Spinal cord (tissue), 10 donors: ENCODE measurements at places on chromosomes 7 and 10. TPM values are rescaled to one million over a fixed set of nuclear protein-coding genes. Genes with fewer than 3 reads are reported as not detected.

Gene ATG9B
- 21.3 TPM for polyA plus RNA-seq

GRCh38 chr10:88879534-88880281 is at the start of gene STAMBPL1:
TSS of gene STAMBPL1 (plus strand) at chr10:88880245. CDS start at chr10:88901709, 21,464 bp downstream.
- DNase-seq: peak; percentile 46

- DNase-seq: no peak
Observed at GRCh38 chr10:121406823-121407545, 191.3 kb downstream of the FGFR2 start.

Gene DYNC1I1
- polyA plus RNA-seq: 45.6 TPM

- DNase-seq: no peak
Observed at GRCh38 chr10:126663328-126663727, 7.2 kb downstream of the C10orf90 start.

GRCh38 chr7:130440527-130441365 is at the start of gene CEP41:
TSS of gene CEP41 (minus strand) at chr7:130441016. CDS start at chr7:130440966, 50 bp downstream.
- peak; percentile 99 for DNase-seq

- DNase-seq: no peak
Observed at GRCh38 chr7:157273208-157274093, 63.4 kb upstream of the DNAJB6 start.

GRCh38 chr7:158803367-158803969 is 25.8 kb downstream of the ESYT2 start:
- DNase-seq: no peak

GRCh38 chr7:150871601-150872000 is 19.3 kb downstream of the AOC1 start:
- no peak for DNase-seq

GRCh38 chr7:36303202-36304098 is 86.2 kb upstream of the ANLN start:
- DNase-seq: peak; percentile 85

GRCh38 chr7:98619450-98620321 is 2.6 kb downstream of the NPTX2 start:
- peak; percentile 75 for DNase-seq

DNA sequence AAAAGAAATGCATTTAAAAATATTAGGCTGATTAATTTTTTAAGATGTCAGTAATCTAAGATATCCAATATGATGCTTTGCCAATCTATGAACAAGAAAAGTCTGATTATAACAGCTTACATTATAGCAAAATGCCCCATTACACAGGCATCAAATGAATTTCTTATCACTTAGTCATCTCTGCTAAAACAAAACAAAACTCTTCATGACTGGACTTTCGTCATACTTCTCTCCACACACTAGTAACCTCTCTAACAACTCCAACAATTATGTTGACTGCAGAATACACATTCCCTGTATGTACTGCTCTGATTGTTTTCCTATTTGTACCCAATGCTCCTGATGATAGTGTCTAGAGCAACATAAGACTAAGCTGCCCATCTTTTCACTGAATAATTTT is 3.8 kb upstream of the MKI67 start:
- DNase-seq: no peak

- no peak for DNase-seq
Observed at GRCh38 chr10:131855461-131856401, 45.1 kb upstream of the PPP2R2D start.

- DNase-seq: no peak
Observed at GRCh38 chr10:122454071-122454470, 382 bp upstream of the ARMS2 start.

DNA sequence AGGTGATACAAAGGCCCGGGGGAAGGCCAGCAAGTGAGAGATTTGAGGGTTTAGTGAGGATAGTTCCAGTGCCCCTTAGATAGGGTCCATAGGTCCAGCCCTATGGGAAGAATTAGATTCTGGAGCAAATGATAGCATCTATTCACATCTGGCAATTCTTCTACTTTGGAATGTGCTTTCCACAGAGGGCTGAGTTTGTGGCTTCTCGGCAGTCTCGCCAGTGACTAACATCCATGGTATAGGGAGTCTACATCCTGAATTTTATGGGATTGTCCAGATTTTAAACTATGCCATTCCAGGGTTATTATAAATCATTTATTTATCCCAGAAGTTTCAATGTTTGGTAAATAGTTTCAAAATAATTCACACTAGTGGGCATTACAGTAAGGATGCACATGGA is 207.3 kb upstream of the ADO start:
- DNase-seq: no peak

- no peak for DNase-seq
Observed at GRCh38 chr10:100829933-100830727, 82.6 kb upstream of the SLF2 start.

DNA sequence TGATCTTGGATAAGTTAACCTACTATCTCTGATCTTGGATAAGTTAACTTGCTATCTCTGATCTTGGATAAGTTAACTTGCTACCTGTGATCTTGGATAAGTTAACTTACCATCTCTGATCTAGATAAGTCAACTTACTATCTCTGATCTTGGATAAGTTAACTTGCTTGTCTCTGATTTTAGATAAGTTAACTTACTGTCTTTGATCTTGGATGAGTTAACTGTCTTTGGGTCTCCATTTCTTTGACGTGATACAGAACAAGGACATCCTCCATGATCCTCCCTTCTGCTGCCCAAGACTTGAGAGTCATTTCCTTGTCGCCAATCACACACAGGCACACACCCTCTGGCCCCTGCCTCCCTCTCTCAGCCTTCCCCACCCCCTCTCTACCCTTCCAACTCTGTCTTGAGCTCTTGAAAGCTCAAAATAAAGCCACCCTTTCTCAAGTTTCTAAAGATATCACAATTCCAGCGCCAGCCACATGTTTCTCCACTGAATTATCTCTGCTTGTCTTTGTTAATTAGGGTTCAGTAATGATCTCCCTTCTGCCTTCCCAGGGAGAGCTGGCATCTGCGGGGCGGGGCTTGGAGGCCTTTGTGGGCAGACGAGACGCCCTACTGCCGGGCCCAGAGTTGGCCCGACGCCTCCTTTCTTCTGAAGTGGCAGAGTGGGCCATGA is 85.1 kb upstream of the GTF2I start:
- no peak for DNase-seq

DNA sequence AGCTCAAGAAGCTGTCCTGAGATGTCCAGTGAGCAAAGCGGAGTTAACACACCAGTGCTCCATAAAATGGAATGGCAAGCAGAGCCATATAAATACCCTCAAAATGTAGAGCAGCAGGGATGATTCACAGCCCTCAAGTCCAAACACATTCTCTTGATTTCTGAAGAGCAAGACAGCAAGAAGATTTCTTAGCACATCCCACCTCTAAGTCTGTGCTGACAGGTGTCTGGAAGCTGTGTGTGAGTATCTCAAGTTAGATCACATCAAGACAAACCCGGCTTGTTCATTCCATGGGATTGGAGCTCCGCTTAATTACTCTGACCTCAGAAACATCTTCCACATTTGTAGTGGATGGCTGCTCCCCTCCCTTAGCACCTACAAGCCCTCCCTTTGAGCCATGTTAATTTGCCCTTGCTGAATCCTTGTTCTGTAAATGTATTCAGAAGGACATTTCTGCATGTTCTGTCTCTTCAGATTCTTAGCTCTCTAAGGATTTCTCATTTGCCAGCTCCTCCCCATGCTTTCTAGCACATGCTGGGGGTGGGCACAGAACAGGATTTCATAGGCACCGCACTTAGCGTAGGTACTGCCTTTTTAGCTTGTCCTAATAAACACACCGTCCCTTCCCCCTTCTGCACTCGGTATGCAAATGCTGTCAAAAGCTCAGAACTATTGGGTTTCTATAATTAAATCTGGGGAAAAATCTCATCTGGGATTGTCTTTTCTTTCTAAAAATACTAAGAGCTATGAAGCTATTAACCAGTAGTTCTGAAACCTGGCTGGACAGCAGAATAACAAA is 112.7 kb downstream of the CPXM2 start:
- no peak for DNase-seq

Gene C10orf105
- 8.2 TPM for polyA plus RNA-seq

- DNase-seq: no peak
Observed at GRCh38 chr10:124697837-124698544, 46.2 kb downstream of the FAM53B start.

DNA sequence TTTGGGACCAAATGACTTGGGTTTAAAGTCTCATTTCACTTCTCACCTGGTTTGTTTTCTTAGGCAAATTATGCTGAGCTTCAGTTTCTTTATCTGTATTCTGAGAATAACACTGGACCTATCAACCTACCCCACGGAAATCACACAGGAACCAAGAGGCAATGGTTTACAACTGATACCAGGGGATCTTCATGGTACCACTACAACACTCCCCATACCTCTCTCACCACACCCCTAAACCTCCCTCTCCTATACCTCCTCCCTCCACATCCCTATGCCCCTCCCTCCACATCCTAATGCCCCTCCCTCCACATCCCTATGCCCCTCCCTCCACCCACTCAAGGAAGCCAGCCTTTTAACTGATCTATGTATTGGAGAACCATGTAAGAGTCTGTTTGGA is 9.9 kb downstream of the FAM204A start:
- DNase-seq: no peak

Gene PRSS1
- 0.89 TPM for polyA plus RNA-seq

DNA sequence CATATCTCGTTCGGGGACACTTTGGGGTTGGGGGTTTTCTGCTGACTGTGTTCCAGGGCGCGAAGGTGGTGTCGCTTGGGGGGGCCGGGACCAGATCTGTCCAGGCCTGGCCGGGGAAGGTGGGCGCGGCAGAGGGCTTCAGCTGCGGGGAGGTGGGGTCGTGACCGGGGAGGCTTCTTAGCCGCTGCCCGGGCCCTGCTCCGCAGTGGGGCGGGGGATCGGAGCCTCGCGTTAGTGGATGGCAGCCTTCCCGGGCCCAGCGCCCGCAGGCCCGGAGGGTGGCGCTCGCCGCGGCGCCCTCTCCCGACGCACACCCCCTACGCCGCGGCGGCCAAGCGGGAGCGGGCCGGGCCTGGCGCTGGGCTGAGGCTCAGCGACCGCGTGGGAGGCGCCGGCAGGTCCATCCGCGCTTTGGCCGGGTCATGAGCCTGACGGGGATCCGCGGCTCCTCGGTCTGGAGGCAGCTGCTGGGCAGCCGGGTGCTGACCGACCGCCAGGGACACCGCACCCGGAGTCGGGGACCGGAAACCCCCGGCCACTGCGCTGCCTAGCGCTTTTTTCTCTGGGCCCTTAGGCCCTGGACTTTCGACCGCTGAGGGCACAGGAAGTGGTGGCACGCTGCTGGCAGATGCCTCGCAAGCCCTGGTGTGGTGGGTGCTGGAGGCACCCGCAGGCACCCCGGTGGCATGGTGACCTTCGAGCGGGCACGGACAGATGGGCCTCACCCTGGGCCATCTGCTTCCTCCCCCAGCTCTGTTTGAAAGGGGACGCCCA is 1.2 kb downstream of the AGAP3 start:
- DNase-seq: peak; percentile 76

- no peak for DNase-seq
Observed at GRCh38 chr7:46756996-46757395, 824.9 kb downstream of the TNS3 start.

DNA sequence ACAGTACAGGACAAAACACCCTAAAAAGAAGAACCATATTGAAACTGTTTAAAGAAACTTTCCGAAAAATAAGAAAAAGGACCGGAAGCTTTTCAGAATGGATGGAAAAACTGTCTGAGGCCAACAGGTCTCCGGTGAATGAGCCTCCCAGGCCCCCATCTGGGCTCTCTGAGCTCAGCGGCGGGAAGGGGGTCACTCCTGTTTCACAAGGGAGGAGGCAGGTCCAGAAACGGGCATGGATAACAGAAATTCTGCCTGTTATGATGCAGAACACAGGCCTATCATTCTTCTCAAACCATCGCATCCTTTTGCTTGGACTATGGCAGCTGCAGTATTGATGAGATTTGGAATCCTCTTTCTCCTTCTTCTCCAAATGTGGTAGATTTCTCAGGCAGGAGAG is 58.9 kb upstream of the SHH start:
- DNase-seq: no peak

DNA sequence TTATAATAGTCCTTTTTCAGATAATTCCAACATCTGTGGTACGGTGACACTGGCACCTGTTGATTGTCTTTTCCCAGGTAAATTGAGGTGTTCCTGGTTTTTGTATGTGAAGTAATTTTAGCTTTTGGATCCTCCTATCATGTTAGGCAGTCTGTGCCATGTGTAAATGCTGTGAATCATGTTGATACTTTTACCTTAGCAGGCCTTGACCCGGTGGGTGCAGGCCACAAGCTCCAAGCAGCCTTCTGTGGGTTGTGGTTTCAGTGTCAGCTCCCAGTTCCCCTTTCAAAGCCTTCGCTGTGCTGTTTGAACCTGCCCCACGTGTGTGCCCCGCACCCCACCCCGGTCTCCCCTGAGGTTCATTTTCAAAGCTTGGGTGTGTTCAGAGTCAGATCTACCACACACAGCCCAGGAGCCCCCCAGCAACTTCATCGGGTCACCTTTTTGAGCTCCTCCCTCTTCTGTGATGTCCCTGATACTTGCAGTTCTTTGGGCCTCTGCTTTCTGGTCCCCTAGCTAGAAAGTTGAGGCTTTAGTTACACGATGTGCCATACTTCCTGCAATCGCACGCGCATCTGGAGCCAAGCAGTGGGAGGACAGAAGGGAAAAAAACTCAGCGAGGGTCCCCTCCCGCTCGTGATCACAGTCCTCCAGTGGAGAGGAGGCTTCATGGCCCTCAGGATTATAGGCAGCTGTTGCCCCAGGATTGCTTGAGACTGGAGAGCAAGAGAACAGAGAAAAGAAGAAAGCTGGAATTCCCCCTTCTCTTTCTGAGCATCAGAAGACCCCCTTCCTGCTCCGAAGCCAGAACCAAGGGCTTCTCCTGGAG is 8.7 kb upstream of the BHLHA15 start:
- DNase-seq: no peak

Gene RRP12
- 28.3 TPM for polyA plus RNA-seq

Gene GPNMB
- polyA plus RNA-seq: 10.7 TPM

Gene H2AZ2
- 188 TPM for polyA plus RNA-seq

DNA sequence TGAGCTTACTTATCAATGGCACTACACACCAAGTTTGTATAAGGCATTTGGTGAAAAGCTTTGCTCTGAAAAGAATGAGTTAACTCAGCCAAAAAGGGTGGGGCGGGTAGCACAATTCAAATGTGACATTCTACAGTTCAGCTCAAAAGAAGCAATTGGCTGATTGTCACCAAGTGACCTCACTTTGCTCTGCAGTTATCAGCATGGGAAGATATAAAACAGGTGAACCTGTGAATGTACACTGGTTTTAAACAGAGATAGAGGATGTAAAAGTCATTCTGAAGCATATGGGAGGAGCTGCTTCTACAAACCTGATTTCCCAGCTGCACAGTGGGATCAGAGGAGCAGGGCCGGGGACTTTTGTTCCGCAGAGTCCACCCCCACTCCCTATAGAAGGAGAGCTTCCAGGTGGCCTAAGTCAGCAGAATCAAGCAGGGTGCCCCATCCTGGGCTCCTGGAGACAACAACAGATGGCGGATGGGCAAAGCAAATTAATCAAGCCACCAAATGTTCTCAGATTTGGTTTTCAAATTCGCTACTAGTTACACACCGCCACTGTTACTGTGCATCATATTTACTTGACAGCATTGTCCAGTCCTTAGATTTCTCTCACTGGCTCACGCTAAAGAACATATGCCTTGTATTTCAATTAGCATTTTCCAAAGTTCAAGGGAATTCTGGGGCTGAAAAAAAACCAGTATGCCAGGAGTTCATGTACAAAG is 27.5 kb upstream of the NPVF start:
- DNase-seq: peak; percentile 48
